ENCODE measurements at places on chromosomes 1 and 21.
A peak's percentile ranks its signal among the peaks of the same experiment; 100 is the strongest.

- no peak for DNase-seq
Observed at GRCh38 chr1:247110627-247111258, 6.6 kb upstream of the ZNF669 start.

DNA sequence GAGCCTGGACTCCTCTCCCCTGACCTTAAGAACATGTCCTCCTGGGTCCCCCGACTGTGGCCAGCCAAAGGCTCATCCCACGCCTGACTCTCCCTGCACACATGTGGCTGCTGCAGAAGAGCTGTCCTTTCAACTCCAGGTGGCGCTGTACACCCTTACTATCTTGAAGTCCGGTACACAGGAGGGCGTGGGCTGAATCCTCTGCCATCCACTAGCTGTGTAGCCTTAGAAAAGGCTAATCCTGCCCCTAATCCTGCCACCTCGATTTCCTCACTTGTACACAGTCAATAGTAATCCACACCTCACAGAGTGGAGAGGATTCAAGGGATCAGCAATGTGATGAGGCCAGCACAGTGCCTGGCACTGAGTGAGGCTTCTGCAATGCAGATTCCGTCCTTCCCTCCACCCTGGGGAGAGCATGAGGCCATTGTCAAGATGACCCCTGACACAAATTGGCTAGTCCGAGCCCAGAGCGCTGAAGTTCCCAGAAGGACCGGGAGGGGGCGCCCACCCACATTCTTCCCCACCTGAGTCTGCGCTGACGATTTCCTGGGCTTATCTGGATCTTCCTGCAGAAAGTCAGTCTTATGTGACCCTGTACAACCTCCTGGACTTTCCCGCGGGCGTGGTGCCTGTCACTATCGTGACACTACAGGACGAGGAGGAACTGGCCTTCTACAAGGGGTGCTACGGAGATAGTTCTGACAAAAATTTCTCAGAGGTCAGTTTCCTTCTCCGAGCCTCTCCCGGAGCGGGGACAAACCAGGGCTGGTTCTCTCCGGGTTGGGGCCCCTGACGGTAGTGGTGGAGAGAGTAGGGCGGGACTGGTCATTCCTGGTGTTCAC, 47.1 kb upstream of the DMBX1 start:
- peak; percentile 37 for DNase-seq

GRCh38 chr1:19468397-19468956, 16.9 kb downstream of the CAPZB start:
- no peak for DNase-seq

DNA sequence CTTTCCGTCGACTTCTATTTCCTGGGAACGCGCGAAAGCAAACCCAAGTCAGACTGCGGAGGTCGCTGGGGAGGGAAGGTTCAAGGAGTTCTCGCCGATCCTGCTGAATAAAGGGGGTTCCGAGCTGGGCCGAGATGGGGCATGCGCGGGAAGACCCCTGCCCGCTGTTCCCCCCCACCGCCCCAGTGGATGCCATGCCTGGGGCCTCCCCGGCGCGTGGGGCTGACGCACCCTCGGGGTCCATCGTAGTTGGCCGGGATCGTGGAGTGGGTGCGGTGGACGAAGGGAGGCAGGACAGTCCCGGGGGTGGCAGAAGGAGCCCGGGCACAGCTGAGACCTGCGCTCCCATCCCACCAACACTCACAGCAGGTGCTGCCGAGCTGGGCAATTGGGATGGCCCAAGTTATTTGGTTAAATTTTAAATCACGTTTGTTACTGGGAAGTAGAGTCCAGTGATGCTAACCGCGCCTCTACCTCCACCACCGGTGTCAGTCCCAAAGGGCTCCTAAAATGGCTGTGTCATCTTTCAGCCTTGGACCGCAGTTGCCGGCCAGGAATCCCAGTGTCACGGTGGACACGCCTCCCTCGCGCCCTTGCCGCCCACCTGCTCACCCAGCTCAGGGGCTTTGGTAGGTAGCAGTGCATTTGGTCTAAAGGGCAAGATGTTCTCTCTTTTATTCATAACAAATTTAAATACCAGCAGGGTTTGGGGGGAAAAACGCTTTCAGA, 801 bp downstream of the MX1 start:
- DNase-seq, result no peak

DNA sequence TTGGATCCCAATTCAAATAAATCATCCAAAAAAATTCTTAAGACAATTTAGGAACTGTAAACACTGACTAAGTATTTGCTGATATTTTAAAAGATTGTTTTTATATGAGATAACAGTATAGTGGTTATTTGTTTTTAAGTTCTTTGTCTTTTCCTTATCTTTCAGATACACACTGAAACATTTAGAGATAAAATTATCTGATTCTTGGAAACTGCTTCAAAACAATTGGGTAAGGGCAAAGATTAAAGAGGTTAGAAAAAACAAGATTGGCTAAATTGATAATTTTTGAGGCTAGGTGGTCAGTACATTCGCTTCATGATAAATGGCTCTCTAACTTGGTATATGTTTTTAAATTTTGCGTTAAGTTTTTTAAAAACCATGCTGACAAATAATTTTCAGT, 117.3 kb downstream of the PSMG1 start:
- DNase-seq, result no peak

DNA sequence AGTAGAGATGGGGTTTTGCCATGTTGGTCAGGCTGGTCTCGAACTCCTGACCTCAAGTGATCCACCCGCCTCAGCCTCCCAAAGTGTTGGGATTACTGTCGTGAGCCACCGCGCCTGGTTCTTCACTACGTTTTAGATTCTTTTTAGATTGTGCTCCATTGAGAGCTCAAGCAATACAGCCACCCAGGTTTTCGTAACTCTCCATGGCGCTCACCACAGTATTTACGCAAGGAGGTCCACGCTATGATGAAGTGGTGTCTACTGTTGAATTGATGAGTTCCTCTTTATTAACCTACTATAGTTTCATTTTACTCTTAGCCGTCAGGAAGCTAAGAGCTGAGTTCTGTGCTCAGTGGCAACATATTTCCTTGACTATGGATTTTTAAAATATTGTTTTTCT, 1.8 kb upstream of the KIF1B start:
- no peak for DNase-seq

DNA sequence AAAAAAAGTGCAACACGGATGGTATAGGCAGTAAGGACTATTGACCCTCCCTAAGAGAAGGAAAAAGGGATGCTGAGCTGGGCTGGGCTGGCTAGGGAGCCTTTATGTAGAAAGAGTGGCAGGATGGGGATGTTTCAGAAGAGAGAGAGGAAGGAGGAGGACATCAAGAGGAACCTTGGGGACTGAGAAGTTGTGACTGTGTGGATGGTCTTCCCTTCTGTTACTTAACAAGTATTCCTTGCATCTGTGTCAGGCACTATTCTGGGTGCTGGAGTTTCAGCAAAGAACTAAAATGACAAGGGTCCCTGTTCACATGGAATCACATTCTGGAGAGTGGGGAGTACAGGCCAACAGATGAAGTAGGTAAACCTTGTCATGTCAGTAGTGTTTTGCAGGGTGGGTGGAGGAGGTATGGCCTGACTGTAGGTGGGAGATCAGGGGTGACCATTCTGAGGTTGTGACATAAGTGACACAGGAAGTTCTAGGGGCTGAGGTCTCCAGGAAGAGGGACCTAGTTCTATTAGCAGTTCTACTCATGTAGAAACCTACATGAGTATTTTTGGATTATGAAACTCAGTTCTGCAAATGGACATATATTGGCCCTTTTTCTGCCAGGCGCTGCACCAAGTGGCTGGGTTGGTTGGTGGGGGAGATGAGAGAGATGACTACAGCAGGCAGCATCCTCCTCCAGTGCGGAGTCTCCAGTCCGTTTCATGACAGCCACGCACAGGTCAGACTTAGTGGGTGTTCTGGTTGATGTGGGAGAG, 53.8 kb downstream of the PRDM2 start:
- no peak for DNase-seq

- no peak for DNase-seq
Observed at GRCh38 chr1:174040387-174040786, 18.2 kb upstream of the RC3H1 start.

DNA sequence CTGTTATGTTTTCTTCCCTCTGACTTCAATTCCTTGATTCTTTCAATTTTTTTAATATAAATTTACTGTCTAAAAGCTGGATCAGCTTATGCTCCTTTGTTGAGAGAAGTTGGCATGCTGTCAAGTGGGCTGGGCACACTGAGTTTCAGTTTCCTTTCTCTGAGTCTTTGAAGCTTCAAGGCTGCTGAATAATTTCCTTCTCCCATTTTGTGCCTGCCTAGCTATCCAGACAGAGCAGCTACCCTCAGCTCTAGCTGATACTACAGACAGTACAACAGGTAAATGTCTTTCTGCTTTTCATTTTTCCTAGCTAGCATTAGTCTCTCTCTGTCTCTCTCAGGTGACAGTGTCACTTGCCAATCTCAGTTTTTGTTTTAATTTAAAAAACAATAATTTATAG, at the start of gene IFI44:
Gene IFI44 (plus strand): TSS at position 204 of the 400 bp plus-strand sequence. CDS start 365 bp downstream, outside the sequence.
- peak; percentile 84 for DNase-seq

- no peak for DNase-seq
Observed at GRCh38 chr1:229975047-229975446, 92.0 kb upstream of the GALNT2 start.
